ENCODE measurements at places on chromosomes 12 and 14.
A peak's percentile ranks its signal among the peaks of the same experiment; 100 is the strongest.

DNA sequence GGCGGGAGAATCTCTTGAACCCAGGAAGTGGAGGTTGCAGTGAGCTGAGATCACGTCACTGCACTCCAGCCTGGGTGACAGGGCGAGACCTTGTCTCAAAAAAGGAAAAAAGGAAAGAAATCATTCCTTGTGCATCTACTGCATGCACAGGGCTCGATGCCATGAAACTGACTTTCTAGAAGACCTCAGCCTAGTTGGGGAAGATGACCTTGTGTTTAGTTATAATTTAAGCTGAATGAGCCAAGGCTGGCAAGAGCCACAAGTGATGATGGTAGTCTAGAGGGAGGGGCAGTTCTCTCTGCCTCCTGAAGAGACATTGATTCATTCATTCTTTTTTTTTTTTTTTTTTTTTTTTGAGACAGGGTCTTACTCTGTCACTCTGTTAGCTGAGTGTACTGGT is 24.2 kb downstream of the ACACB start:
- no peak for DNase-seq

- no peak for DNase-seq
These were observed 4.8 kb upstream of the ING4 start for GRCh38 chr12:6667559-6668210.

GRCh38 chr12:42039577-42039976 is 105.1 kb downstream of the GXYLT1 start:
- no peak for DNase-seq

GRCh38 chr14:46325777-46326176 is 325.8 kb downstream of the RPL10L start:
- no peak for DNase-seq

DNA sequence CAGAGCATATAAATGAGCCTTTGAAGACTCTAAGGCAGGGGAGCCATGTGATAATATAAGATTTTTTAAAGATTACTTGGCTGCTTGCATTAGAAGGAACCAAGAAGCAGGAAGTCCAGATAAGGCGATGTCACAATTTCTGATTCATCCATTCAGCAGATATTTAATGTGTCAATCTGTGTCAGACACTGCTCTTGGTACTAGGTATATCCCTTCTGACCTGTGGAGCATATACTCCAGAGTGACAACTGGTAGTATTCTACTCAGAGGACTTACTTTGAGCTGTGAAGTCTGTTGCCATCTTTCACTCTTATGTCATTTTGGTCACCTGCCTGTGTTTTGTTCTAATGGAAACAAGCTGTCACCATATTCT is 10.7 kb downstream of the EID3 start:
- no peak for DNase-seq

GRCh38 chr14:51310505-51310944 is 70.5 kb downstream of the TMX1 start:
- peak; percentile 99 for DNase-seq

DNA sequence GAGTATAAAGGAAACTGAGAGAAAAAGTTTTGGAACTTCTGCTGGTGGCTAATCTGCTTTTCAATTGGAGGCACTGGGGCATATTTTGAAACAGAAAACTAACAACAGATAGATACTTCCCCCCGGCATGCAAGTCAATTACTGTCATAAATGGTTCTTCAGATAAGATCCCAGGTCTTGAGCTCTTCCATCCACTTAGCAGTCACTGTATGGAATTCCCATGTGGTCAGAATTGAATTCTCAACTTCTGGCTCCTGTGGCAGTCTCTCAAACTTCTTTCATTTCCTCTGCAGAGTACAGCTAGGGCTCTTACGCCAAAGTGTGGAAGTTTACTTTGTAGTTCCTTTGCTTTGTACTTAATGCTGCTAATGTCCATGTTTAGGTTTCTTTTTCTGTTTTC is 452.2 kb downstream of the IPO8 start:
- DNase-seq, result no peak

DNA sequence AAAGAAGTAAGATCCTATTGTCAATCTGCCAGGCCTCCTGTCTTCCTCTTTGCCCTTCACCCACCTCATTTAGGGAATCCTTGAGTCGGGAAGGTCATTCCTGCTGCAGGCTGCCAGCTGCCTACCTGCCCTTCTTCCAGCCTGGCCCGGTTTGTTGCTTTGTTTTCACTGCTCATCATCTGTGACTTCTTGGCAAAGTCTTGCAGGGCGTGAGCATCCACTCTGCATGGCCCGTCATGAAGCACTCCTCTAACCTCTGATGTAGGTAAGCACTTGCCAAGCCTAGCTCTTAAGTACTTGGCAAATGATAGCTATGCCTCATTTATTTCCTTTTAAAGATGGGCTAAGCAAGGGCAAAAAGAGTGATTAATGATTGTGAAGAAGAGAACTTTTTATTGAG is 192.8 kb downstream of the NRXN3 start:
- peak; percentile 100 for DNase-seq

GRCh38 chr12:29818916-29819623 is 35.3 kb upstream of the TMTC1 start:
- DNase-seq, result no peak

GRCh38 chr14:33709711-33710110 is 241.2 kb downstream of the EGLN3 start:
- DNase-seq, result no peak

GRCh38 chr14:36751920-36752319 is 90.3 kb downstream of the PAX9 start:
- no peak for DNase-seq

DNA sequence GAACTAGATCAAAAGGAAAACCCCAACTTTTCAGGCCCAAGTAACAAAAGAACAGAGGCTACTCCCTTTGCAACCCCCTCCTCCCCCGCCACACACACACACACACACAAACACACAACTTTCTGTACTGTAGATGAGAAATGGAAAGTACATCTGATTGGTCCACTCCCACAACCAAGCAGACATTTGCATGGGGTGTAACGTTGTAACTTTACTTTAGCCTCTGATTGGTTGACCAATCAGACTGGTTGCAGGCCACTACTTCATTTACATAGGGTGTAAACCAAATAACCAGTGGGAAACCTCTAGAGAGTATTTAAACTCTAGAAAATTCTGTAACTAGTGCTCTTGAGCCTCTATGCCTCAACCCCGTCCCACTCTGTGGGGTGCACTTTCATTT is 425.5 kb downstream of the GXYLT1 start:
- DNase-seq, result no peak

DNA sequence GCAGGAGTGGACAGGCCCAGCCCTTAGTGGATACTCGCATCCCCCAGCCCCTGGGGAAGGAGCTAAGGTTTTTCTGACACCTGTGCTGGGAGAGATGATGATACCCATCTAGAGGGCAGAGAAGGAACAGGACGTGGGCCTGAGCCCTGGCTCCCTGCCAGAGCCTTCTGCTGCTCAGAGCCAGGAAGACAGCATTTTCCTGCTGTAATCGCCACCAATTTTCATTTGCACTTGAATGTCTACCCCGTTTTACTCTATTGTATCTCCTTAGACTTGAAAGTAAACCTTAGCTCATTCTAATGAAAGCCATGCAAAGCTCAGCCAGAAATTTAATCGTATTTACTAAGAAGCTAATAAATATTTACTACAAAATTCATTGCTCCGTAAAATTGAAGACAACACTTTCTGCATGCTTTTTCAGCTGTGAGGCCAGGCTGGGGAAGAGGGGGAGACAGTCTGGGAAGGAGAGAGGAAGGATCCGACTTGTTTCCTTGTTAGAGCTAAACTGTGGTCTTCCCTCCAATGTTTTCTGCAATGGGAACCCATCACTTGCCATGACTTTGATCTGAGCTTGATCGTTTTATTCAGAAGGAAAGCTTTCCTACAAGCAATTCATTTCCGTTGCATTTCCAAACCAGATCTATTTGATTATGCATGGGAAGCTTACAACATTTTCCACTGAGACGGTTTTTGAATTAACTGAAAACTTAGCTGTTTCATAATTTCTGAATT is 17.6 kb upstream of the TRAF3 start:
- peak; percentile 15 for DNase-seq

DNA sequence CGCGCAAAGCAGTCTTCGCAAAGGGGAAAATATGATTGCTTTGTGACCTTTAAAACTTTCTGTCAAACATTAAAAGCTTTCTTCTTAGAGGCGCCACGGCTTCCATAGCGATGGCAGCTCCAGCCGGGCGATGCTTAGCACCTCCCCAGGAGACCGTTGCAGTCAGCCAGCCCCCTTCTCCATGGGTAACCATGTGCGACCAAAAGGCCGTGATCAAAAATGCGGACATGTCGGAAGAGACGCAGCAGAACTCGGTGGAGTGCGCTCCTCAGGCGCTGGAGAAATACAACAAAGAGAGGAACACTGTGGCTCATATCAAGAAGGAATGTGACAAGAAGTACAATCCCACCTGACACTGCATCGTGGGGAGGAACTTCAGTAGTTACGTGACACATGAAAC is 12.7 kb upstream of the STON2 start:
- no peak for DNase-seq

DNA sequence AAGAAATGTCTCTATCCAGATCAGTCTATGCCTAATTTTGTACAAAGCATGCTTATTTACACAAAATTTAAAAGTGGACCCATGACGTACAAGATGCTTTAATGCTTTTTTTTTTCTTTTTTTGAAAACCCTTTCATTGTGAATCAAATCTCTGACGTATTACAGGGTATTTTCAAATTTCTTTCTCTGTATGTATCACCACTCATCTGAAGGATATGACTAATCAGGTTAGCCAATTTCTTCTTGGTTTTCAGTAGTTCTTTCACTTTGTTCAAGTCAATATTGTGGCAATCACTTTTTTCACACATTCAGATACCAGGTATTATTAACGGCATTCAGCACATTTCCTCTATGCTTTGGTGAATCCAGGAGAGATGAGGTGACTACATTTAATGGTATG is 685.3 kb downstream of the TRHDE start:
- DNase-seq, result no peak

DNA sequence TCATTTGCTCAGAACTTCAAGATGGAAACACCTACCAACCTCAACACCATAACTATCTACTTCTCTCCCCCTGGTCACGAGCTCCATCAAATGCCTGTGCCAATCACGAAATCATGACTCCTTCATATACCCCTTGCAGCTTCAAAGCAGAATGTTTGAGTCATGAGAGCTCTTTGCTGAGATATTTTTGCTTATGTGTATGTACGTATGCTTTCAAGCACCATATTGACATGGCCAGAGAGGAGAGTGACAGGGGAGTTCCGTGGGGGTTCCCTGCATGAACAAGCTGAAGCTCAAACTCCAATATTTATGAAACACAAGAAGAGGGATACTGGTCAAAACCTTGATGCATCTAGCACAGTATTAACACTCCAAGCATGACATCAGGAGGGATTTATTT is 374.4 kb downstream of the DPF3 start:
- DNase-seq, result no peak

- DNase-seq, result no peak
These were observed 5.6 kb downstream of the CNOT2 start for GRCh38 chr12:70248876-70249275.

DNA sequence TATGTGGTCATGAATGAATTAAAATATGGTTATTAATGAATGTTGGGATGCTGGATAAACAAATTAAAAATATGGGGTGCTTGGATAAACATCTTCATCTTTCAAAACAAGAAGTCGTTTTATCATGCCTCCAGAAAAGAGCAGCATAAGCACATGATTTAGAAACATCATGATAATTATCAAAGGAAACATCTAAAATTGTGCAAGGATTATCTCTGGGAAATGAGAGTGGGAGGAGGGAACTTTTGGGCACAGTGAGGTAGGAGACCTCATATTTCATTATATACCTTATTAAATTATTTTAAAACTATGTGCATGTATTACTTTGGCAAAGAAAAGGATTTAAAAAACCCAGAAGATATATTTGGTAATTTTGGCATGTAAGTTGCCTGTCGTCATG is 8.9 kb downstream of the C3AR1 start:
- DNase-seq, result no peak

GRCh38 chr14:31529053-31529452 is 32.2 kb upstream of the NUBPL start:
- no peak for DNase-seq

- DNase-seq, result peak; percentile 6
These were observed 389.0 kb upstream of the RPL10L start for GRCh38 chr14:47040550-47040949.

DNA sequence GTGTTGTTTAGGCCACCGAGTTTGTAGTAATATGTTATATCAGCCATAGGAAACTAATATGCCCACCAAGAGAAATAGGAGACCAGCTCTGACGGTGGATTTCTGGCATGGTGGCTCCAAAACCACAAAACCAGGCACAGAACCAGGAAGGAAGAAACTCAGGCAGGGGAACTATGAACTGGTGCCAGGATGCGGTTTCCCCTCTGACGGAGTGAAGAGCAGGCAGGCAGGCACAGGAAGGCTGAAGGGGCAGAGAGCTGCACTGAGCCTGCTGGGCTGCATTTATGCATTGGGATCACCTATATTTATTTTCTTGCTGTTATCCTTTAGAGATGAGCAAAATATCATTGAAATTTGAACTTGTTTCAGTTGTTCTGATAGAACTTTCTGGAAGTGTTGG is 479.4 kb downstream of the VRK1 start:
- DNase-seq, result no peak

DNA sequence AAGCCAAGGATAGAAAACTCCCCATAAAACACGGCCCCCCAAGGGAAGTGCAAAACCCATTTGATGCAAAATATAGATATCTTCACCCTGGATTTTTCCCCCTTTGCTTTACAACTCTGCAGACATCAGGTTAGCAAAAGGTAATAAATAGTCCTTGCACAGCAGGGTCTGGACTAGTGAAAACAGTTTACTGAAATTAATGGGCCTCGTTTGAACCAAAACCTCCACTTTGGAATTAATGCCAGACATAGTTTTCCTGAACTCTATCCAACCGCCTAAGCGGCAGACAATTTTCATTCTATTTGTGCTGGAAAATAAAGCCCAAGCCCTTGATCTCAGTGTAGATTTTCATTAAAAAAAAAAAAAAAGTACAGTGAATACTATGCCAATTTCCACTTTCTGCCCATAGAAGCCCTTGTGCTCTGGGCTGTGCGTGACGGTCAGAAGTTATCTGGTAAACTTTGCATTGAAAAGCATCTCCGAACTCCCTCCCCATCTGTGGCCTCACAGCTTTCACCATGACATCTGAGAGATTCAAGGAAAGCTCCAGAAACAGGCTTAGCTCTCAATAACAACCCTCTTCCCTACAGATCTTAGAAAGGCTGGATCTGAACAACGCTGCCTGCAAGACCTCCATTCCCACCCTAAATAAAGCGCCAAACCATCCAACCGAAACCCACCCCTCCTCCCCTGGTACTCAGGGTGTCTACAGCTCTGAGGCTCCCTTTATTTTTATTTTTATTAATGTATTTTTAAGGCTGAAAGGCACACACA is 11.0 kb upstream of the IRF2BPL start:
- peak; percentile 94 for DNase-seq

DNA sequence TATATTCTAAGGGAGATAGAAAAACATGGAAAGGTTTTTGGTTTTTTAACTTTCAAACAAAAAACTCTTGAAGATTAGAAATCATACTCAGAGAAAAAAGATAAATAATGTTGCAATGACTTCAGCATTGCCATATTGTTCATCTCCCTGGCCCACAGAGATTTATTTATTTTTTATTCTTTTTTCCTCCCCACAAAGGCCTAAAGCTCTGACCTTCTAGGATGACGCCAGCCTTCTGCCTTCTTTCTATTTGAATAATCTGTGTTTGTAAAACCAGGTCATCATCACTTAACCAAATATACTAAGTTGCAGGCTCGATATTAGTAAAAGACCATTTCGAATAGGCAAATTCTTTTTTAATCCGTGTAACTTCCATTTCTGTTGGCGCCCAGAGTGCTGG is 4.4 kb upstream of the DCP1B start:
- no peak for DNase-seq

- DNase-seq, result no peak
These were observed 373.3 kb downstream of the TMEM132D start for GRCh38 chr12:129530517-129530916.
